Activated CD4-positive, alpha-beta T cell treated with anti-CD3 and anti-CD28 coated beads, Interleukin-2, amount 50 U/mL, for 4 hours (primary cell): ENCODE measurements at places on chromosomes 2 and 18.
A peak's percentile ranks its signal among the peaks of the same experiment; 100 is the strongest.

- no peak for DNase-seq
Measured at GRCh38 chr2:143125717-143126116, 3.5 kb upstream of the ARHGAP15 start.

- no peak for DNase-seq
Measured at GRCh38 chr2:30385327-30385726, 61.7 kb upstream of the LCLAT1 start.

GRCh38 chr2:106104332-106105062 is 89.6 kb downstream of the UXS1 start:
- peak; percentile 62 for DNase-seq

DNA sequence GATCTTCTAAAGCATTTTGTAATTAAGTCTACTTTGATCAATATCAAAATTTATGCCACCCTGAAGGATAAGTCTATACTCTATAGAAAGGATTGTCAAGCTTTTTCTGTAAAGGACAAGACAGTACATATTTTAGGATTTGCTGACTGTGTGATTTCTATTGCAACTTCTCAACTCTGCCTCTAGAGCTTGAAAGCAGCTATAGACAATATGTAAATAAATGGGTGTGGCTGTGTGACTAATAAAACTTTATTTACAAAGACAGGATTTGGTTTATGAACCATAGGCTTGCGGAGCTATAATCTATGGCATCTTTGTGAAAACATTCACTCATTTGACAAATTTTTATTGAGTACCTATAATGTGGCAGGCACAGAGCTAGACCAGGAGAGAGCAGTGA is 18.4 kb downstream of the UPP2 start:
- DNase-seq, result no peak

DNA sequence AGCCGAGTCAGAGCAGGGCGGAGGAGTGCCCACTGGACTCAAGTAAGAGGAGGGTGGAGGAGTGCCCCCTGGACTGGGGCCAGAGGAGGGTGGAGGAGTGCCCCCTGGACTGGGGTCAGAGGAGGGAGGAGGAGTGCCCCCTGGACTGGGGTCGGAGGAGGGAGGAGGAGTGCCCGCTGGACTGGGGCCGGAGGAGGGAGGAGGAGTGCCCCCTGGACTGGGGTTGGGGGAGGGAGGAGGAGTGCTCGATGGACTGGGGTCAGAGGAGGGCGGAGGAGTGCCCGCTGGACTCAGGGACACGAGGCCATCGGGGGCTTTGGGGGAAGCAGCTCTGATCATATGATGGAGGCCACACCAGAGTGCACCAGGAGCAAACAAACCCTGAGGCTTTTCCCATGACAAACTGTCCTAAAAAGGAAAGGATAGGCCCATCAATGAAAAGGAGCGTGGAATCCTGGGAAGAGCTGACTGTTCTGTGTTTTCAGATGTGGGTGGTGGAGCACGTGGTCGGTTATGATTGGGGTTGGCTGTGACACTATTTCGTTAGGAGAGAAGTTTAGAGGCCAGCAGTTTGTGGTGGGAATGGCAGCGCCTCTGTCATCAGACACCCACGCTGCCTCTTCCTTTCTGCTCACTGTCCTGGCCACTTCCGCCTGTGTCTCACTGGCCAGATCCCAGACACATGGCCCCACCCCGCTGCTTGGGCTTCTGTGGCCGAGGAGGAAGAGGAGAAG is 24.5 kb upstream of the HPCAL1 start:
- no peak for DNase-seq

DNA sequence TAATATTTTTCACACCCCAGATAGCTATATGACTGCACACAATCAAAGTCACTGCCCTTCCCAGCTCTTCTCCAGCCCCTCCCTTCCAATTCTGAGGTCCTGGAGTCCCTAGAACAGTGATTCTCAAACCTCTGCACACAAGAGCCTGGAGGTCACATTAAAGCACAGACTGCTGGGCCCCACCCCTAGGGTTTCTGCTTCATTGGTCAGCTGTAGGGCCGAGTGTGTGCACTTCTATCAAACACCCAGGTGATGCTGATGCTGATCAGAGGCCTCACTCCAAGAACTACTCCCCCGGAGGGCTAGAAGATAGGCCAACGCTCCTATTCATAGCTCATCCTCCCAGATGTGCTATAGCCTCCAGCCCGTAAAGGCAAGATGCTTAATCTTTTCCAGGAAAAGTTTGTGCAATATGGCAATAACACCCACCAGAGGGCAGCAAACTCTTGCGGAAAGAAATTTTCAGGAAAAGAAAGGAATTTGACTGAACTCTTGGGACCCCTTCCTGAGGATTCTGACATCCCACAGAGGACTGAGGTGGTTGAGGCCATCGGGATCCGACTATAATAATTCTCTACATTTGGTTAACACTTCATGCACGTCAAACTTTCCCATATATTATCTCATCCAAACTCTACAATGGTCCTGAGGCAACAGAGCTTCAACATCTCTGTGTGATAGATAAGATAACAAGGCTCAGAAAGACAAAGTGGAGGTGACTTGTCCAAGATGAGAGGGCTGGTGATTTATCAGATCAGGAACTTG is 194.2 kb upstream of the PKDCC start:
- DNase-seq, result no peak

- DNase-seq, result no peak
Measured at GRCh38 chr18:8322486-8322885, 286.8 kb upstream of the RAB12 start.

DNA sequence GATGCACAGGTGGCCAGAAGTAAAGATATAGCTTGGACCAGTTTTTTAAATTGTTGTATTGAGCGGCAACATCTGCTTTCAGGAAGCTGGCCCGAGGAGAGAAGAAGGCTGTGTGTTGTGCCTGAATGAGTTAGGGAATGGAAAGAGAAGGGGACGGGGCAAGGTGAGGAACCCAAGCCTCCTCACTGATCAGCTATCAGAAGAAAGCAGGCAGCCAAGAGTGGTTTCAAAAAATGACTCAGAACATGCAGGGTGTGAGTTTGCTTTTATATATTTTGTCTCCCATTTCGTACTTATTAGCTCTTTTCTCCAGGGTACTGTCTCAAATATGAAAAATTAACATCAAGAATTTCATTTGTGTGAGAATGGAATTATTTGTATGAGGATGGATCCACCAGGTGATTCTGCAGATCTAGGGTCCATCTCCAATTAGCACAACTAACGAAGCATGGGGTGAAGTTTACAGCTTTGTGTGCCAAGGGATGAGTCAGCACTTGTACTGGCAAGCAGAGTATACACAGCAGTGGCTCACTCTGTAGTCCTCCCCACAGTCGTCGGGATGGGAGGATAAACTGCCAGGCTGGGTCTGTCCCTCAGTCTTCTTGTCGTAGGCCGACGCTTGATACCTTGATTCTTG is 175.7 kb downstream of the PIEZO2 start:
- no peak for DNase-seq

GRCh38 chr18:9416563-9417072 is 58.7 kb upstream of the RALBP1 start:
- no peak for DNase-seq

- DNase-seq, result no peak
Measured at GRCh38 chr2:156215656-156216055, 116.9 kb downstream of the NR4A2 start.

DNA sequence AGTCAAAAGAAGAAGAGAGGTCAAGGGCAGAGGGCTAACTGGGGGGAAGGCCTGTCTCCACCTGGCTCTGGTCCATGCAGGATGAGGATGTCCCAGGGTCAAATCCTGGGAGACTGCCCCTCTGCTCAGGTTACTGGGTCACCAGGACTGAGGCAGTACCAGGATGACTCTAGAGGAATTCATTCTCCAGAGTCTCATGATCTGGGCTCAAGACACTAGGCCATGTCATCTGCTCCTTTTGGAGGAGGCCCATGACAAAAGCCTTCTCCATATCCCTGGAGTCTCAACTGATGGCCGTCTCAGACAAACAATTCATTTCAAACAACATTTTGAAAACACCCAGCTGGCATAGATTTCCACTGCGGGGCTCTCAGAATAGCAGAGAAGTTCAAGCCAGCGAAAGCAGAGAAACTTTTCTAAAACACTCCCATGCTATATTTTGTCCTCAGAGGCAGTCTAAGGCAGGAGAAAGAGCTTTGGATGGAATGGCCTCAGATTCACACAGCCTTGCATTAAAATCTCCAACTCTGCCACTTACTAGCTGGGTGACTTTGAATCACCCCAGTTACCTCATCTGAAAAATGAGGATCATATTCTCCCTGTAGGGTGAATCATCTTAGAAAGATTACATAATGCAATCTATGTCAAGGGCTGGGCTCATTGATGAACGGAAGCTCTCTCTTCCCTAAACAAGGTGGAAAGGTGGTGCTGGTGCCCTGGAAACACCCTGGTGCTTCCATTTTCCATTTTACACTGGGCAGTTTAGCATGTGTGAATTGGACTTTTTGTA is 48.8 kb upstream of the LCLAT1 start:
- no peak for DNase-seq
